ENCODE measurements at places on chromosomes 7 and 10. TPM values are rescaled to one million over a fixed set of nuclear protein-coding genes. Genes with fewer than 3 reads are reported as not detected.

The MYOZ1 gene
- 2.8 TPM for total RNA-seq

- no peak for DNase-seq
These were observed 47.5 kb upstream of the KIF5B start for GRCh38 chr10:32103721-32104120.

The OIT3 gene
- 0.10 TPM for total RNA-seq

DNA sequence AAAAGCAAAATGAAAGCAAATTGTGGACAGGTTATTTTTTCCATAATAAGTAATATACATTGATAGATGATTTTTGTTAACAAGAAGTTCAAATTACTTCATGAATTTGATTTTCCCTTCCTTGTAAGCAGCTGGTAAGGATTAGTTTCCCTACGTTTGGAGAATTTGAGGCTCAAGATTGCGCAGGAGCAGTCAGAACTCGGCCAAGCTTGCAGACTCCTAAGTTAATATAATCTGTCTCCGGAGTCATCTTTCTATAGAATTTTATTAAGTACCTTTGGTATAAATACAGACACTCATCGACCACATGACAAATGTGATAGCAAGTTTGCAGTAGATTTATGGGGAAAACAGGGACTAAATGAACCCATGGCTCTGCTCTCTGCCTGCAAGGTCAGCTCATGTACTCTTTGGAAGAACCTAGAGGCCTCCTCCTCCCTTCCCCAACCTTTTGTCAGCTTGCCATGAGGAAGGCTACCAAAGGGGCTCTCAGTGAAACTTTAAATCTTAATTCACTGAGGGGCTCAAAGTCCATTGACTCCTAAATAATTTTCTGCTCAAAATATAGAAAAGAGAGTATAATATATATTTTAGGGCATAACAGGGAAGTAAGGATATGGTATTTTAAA is 89.2 kb upstream of the CTTNBP2 start:
- peak; percentile 10 for DNase-seq

The OPN4 gene
- total RNA-seq: not detected

- DNase-seq: no peak
These were observed 17.6 kb upstream of the ZNF518A start for GRCh38 chr10:96112531-96112930.

GRCh38 chr10:58937423-58937822 is 239.0 kb upstream of the PHYHIPL start:
- no peak for DNase-seq

DNA sequence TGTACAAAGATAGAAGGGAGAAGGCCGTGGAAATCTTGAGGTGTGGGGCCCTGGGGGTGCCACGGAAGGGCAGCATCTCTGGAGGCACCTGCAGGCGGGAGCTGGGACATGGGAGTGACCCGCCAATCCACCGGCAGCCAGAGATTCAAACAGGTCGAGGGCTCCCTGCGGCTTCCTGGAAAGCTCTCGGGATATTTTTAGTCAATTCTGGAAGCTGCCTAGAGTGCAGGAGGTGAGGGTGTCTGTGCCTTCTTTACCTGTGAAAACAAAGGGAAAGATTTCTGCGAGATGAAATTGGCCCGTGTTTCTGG is 16.6 kb downstream of the MNX1 start:
- DNase-seq: peak; percentile 63

GRCh38 chr10:3442451-3442990 is 269.9 kb upstream of the PITRM1 start:
- no peak for DNase-seq

DNA sequence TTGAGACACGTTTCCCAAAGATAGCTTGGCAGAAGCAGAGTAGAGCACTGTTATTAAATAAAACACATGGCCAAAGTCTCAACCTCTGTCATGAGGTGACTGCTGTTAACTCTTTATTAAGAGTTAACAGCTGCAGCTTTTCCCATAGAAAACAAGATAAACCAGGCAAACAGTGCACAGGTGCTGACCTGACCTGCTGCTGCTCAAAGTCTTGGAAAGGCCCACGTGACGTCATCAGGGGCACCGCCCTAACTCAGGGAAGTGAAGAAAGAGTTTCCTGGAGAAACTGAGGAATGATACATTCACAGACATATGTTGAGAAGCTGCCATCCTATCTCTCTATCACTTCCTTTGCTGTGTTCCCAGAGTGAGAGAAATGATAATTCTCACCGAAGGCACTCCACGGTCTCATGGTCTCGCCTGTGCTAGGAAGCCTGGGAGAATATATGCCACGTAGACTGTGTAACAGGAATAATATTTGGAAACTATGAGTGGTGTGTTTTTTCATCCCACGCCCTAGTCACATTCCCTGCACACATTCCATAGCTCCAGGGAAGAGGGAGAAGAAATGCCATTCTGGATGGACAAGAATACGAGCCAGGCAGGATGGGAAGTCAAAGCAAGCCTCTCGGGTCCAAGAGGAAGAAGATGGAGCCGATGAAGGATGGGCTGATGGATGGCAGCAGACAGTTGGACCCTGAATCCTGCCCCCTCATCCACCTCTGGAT is 146.2 kb upstream of the NFE2L3 start:
- no peak for DNase-seq

All from H7 (cell line).